ENCODE measurements at places on chromosomes 7 and 10.

- no peak for DNase-seq
Observed at GRCh38 chr10:88857831-88858230, 6.2 kb upstream of the ANKRD22 start.

DNA sequence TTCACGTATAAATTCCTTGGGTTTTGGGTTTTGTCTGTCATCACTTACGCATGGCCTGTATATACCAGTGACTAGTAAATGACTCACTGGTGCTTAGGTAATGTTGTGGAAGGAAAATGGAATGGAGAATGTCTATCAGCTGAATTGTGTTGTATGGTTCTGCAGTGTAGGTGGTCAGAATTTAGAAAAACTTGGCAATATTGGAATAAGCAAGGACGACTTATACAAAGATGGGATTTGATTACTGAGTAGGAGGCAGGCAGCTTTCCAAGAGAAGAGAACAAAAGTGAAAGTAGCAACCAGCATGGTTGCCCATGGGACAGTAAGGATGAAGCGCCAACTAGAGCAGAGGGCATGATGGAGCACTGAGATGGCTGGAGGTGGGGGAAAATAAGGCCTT, 168.6 kb upstream of the CSTF2T start:
- no peak for DNase-seq

- DNase-seq, result no peak
Observed at GRCh38 chr7:102892631-102893278, 20.0 kb upstream of the LRRC17 start.

GRCh38 chr7:110918949-110919548, 171.9 kb upstream of the LRRN3 start:
- no peak for DNase-seq

- no peak for DNase-seq
Observed at GRCh38 chr10:79185067-79185774, 116.5 kb downstream of the ZMIZ1 start.

DNA sequence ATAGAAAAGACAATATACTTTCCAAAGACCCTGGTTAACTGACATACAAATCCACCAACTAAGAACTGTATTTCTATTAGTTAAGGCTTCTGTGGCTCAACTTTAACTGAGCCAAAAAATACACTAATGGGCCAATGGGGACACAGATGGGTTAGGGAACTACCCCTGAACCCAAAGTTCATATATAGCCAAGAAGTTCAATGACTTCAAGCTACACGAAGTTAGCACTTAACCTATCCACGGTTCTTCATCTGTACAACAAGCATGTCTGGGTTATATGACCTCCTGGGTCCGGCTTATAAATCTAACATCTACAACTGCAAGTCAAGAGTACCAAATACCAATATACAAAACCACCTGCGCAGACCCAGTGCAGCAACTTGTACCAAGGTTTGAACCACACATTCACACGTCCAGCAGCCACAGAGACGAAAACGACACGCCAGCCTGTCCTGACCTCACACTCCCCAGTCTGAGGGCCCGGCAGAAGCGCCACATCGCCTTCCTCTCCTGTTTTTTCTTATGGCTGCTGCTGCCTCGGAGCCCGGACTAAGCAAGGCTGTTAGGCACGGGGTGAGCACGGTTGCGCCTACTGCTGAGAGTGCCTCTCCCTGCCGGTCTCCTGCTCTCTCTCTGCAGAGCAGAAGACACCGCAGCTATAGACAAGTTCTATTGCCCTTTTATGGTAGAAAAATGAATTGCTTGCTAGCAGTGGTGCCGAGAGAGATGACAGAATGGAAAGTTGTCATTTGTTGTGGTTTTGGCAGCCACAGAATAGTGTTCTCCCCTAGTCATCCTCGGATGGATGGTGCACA, 86.3 kb downstream of the RNF216 start:
- peak; percentile 81 for DNase-seq

DNA sequence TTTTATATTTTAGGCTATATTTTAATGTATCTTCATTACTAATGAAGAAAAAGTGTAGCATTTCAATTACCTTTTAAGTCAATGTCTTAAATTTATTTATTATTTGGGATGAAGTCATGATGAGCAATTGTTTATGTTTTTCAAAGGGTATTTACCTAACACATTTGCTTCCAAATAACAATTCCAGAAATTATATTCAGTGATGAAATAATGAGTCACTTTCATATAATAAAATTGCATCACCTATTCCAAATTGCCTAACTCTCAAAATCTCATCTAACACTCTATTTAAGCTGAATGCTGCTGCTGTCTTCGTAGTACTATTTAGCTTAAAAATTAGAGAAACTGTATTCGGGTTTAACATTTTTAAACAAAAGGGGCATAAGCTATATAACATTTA, 97.7 kb downstream of the PRKG1 start:
- no peak for DNase-seq

GRCh38 chr10:110725801-110726630, 81.9 kb downstream of the RBM20 start:
- no peak for DNase-seq
